ENCODE measurements at places on chromosomes 1 and 21.

DNA sequence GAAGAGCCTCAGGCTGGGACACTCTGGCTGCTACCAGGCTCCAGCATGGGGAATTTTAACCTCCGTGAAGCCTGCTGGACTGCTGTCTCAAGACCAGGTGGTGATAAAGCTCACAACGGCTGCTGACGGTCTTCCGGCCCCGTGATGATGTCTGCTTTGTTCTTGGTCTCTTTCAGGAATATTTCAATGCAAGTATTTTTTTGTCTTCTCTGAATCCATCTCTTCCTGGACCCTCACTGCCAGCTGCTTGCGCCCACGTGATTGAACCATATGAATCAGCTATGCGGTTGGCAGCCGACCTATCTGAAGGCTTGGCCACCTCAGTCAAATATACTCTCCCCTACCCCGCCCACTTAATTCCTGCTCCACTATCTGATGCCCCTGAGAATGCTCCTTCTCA, 14.6 kb upstream of the SLC6A17 start:
- no peak for DNase-seq

DNA sequence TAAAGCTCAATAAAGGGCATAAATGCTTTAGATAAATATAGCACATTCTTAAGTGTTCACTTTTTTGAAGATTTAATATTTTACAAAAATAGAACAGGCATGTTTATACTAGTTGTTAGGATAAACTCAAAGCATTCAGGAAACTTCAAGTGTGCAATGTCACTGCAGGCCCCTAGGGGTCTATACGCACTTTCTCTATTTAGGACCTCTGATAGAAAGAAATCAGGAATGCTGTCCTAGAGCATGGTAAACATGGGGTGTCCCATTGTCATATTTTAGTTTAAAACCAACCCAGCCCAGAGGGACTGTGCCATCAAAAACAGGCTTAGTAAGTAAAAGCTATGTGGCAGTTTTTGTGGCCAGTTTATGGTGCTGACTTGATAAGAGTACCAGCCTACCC, 102.2 kb downstream of the BARHL2 start:
- DNase-seq: no peak

DNA sequence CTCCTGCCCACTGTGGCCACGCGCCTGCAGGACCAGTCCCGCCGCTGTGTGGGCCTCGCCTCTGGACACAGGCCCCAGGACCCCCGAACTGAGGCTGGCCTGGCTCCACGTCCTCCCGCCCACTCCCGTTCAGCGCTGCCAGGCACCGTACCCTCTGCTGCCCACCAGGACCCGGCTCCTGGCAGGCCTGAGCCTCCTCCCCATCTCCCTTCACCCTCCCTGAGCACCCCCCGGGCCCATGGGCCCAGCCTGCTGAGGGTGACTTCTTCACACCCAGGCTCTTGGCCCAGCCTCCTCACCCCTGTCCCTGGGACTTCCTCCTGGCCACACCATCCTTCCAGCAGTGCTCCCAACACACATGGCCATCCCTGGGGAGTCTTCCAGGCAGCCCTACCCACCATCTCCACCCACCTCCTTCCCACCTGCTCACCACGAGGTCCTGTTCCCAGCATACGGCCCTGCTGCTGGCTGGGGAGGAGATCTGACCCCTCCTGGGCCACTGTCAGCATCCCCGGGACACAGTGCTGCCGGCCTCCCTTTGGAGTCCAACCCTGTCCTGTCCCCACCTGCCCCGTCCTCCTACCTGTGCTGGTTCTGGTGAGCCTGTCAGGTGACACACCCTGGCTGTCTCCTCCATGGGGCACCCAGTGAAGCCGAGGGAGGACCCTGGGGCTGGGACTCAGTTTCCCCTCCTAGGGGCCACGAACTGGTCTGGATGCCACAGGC, 53.7 kb downstream of the SLX9 start:
- no peak for DNase-seq

DNA sequence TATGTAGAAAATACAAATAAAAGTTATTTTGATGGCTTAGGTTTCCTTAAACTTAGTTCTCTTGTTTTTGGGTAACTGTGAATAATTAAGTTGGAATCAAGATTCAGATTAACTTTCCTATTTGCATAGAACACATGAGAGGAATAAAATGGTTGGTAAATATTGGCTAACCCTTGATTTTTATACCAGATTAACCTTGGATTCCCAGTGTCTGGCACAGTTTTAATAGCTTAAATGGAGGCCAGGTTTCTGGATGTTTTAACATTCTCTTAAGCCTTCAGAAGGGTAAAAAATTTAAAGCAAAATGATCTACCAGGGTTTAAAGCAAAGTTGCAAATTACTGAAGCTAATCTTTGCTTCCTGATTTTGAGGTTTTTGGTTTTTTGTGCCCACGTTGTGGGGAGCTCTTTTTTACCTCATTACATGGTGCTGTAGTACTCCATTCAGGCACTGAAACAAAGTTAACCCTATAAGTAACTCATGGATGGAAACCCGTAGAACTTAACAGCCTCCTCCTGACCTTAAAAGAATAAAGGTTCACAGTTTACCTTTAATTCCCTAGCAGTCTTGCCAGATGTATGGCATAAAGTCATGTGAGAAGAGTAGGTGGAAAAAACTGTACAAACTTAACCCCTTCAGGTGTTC, 8.4 kb upstream of the SPATA1 start:
- DNase-seq: no peak

- no peak for DNase-seq
These were observed 253.5 kb downstream of the AKT3 start for GRCh38 chr1:243596431-243597062.

- DNase-seq: no peak
These were observed 73.6 kb upstream of the LYPLAL1 start for GRCh38 chr1:219100059-219100458.

GRCh38 chr1:38814444-38814983, 45.1 kb downstream of the RRAGC start:
- DNase-seq: no peak

DNA sequence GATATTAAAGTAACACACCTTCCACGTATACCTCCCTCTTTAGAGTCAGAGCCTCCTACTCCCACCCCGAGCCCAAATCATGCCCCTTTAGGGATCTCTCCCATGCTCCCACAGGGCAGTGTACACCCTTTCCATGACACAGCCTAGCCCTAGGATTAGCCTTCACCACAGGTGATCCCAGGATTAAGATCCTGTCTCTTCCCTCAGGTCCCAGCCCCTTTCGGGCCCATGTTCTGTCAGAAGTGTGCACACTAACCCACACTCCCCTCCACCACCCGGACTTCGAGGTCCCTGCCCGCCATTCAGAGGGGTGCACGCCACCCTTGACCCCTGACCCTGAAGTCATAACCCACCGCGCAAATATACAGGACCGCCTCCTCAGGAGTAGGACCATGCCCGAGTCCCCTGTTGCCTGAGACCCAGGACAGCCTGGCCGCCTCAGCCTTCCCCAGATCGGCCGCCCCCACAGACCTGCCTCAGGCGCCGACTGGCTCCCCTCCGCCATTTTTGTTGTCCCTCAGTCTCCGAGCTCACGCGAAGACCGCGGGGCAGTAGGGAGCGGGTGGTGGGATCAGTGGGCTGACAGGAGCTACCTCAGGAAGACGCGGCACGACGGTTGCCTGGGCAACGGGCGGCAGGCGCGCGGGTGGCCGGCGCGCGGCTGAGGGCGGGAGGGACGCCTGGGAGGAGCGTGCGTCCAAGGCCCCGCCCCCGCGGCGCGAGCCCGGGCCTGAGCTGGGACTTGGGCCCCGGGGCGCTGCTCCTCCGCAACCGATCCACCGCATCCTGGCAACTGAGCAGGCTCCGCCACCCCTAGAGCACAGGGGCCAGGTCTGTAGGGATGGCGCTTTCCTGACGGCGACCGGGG, at the start of gene AGBL4:
TSS of gene AGBL4 (minus strand) at position 663 of the 868 bp plus-strand sequence.
- DNase-seq: peak; percentile 50

- DNase-seq: no peak
These were observed 132.1 kb downstream of the PLA2G4A start for GRCh38 chr1:186960861-186961260.

DNA sequence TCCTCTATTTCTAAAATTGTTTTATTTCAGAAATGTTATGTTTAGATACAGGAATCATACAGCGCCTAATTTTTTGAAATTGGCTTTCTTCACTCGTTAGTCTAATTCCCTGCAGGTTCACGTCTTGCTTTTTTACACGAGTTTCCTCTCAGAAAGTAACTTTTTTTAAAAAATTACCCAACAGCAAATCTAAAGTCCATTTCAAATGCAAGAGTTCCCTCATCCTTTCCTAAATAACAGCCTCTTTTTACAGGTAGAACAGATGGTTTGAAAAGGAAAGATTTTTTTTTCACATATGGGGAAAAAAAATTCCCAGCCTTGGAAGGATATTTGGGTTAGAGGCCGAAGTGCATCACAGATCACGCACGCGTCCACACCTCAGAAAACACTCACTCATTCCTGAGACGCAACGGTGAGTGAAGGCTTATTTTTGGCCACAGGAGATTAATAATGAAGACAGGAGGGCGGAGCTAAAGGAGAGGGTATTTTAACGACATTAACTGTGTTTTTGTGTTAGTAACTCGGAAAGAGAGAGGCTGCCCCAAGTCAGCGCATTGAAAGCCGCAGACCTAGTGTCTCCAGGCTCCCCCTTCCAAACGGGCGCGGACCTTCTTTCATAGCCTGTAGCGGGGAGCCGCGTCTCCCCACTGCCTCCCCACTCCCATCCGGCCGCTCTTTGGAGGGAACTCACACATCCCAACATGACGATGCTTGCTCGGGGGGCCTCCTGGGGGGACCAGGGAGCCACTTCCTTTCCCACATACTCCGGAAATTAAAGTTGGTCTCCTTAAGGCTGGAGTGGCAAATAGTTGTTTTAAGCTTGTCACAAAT, 969 bp upstream of the RIPK4 start:
- no peak for DNase-seq

DNA sequence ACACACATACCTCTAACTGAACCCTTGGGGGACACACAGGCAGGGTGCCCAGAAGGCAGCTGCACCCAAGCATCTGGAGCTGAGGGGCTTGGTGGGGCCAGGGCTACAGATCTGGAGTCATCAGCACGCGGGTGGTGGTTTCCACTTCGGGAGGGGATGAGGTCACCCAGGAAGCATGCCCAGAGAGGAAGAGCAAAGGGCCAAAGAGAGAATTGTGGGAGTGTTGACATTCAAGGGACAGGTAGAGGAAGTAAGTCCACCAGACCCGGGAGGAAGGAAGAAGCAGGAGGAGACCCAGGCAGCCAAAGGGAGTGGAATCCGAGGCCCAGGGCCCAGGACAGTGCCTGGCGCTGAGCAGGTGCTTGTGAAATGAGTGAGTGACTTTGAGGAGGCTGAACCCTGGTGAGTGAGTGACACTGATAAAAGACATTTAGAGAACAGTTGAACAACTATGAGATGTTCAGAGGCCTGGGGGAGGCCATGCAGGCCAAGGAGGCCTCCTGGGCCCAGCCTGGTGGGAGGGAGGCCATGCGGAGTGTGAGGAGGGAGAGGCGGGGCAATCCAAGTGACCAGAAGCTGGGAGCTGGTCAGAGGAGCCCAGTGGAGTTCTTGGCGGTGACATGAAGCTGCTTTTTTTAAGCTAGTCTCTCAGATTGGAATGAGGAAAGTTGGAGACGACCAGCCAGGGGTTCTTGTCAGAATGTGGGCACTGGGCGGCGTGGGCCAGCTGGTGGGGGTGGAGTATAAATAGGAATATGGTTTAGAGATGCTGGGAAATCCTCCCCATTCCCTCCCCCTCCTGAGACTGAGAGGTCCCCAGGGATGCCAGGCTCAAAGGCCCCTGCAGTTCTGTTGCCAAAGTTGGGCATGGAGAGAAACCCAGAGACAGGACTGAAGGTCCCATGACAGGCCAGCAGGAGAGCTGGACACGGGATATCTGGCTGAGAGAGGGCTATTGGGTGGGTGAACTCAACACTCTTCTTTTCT, 7.9 kb downstream of the CDK18 start:
- DNase-seq: peak; percentile 47

DNA sequence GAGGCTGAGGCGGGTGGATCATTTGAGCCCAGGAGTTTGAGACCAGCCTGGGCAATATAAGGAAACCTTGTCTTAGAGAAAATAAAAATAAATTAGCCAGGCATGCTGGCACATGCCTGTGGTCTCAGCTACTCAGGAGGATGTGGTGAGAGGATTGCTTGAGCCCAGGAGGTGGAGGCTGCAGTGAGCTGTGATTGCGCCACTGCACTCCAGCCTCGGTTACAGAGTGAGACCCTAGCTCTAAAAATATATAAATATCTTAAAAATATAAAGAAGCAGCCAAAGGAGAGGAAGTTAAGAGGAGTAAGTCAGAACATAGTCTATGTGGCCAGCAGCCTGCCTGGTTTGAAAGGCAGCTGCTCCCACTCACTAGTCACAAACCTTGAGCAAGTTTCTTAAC, 4.5 kb upstream of the IL10RB start:
- DNase-seq: peak; percentile 39

DNA sequence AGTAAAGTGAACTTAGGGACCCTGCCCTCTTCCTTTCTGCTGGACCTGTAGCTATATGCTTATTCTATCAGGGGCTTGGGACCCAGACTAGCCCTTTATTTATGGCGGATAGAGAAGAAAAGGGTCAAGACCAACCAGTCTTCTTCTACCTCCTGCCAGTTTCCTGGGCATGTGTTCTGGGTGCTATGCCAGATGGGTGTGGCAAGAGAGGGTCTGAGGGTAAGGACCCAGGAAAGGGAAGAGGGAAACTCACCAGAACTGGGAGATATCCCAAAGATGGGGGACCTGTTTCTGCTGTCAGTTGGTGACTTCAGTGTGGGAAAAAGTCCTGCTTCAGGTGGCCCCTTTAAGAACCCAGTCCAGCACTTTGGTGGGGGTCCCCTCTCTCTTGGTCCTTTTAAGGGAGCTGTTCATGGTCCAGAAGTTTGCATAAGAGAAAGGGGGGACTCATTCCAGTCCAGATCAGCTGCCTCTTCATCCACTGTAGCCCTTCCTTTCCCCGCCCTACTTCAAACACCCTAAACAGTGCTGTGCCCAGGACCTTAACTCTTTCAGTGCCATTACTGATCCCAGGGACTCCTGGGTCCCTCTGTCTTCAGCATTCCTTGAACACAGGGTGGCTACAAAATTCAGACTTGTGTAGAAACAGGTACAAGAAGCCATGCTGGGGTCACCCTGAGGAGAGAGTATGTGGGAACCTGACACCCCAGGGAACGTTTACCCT, 18.4 kb downstream of the SSR2 start:
- DNase-seq: no peak

GRCh38 chr1:44798481-44799365, 1.5 kb upstream of the PLK3 start:
- DNase-seq: no peak

DNA sequence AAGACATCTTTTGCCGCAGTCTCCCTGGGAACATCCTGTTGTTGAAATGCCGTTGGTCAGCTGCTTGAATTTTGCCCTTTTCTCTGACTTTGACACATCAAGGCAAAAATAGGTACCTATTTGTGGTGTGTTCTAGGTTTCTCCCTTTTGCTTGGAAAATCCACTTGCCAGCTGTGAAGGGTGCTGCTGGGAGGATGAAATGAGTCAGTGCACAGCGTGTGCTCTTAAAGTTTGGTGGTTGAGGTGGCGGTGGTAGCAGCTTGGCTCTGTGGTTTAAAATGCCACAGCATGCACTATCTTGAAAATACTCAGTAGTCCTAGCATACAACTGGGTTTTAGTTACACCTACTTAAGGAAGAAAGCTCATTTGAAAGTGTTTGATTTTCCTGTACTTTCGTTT, 183.8 kb downstream of the DHRS3 start:
- no peak for DNase-seq

Measured in muscle of leg (tissue), 16 donors.